ENCODE measurements at places on chromosomes 6 and 20.

GRCh38 chr6:164258421-164258820, 843.9 kb downstream of the QKI start:
- no peak for DNase-seq

- no peak for DNase-seq
These were observed 49.1 kb upstream of the PLCB4 start for GRCh38 chr20:9019833-9020232.

GRCh38 chr6:128057541-128057940, 156.7 kb upstream of the THEMIS start:
- DNase-seq: no peak

DNA sequence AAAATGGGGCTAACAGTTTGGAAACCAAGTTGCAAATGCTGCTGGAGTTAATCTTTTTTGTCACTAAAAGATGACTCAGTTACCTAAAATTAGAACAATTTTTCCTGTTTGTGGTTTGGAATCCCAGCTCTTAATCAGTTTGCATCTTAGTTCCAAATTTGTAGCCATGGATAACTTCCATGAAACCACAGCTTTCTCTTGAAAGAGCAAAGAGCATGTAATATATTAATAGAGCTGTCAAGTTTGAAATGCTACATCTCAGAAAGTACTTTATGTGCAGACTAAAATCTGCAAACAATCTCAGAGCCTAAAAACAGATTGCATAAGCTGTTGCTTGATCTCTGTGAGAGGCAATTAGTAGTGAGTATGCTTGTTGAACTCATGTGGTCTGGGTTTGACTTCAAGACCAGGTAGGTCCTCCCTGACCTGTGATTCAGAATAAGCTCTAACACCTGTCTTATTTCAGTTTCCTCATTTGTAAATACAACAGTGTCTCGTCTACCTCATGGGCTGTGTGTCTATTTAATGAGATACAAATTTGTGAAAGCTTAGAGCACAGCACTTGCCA, 23.5 kb downstream of the DHX35 start:
- DNase-seq: no peak

DNA sequence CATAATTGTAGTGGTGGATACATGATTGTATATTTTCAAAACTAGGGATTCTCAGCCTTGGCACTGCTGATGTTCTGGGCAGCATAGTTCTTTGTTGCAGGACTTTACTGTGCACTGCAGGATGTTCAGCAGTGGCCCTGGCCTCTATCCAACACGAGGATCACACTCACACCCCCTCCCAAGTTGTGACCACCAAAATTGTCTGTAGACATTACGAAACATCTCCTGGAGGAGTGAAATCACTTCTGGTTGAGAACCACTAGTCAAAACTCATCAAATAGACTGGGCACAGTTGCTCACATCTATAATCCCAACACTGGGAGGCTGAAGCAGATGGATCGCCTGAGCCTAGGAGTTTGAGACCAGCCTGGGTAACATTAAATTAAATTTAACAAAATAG, 123.1 kb upstream of the CDYL start:
- DNase-seq: no peak

GRCh38 chr6:129032602-129033001, 149.7 kb downstream of the LAMA2 start:
- no peak for DNase-seq

GRCh38 chr20:46316984-46317684, 8.8 kb upstream of the CDH22 start:
- no peak for DNase-seq

GRCh38 chr6:28003059-28003458, 46.0 kb downstream of the OR2B6 start:
- no peak for DNase-seq

DNA sequence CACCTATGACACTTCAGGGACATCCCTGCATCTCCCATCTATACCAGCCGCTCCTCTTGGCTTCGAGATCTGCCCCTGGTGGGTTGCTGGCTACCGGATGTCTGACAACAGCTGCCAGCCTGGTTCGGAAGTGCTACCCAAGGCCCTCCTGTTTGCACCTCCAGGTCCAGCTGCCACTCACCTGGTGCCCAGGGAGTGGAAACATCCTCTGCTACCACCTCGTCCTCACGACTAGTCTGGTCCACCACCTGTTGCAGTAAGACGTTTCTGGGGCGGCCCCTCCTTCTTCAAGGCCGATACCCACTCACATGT, 8.3 kb upstream of the PCMTD2 start:
- DNase-seq: peak; percentile 16

GRCh38 chr20:39090906-39091305, 128.8 kb downstream of the DHX35 start:
- no peak for DNase-seq

GRCh38 chr20:21074605-21075336, 31.4 kb downstream of the LINC00237 start:
- no peak for DNase-seq

All from NCI-H2171 treated with DMSO at 0.1 percent for 48 hours (cell line).